HepG2 (cell line): ENCODE measurements at places on chromosomes 16 and 17. TPM values are rescaled to one million over a fixed set of nuclear protein-coding genes. Genes with fewer than 3 reads are reported as not detected.

DNA sequence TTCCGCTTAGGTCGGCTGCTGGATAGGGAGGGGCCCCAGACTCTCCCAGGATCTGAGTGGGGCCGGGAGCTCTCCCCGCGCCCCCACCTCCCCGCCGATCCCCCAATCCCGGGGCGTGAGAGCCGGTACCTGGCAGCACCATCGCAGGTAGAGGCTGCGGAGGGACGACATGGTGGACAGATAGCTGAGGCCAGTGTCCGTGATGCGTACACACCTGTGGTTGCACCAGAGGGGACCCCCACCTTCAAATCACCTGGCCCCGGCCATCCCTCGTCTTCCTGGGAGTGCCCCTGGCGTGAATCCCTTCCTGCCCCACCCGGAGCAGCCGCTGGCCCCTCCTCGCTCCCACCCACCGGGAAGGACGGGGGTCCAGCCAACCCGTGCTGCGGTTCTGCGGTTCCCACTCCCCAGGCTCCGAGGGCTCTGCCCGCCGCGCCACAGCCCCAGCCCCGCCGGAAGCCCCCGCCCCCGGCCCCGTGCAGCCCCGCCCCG lies 4.7 kb upstream of the WDR24 start:
- H3K36me3 ChIP-seq: no peaks in the 10 kb centered on the region
- no peak for DNase-seq
- H3K4me1 ChIP-seq: peaks cover 13% of the 10 kb centered on the region
- H3K27ac ChIP-seq: no peak overlapping the region
- peaks cover 40% of the 10 kb centered on the region for H3K27me3 ChIP-seq
- H3K4me3 ChIP-seq: peak overlapping the region; percentile 69

DNA sequence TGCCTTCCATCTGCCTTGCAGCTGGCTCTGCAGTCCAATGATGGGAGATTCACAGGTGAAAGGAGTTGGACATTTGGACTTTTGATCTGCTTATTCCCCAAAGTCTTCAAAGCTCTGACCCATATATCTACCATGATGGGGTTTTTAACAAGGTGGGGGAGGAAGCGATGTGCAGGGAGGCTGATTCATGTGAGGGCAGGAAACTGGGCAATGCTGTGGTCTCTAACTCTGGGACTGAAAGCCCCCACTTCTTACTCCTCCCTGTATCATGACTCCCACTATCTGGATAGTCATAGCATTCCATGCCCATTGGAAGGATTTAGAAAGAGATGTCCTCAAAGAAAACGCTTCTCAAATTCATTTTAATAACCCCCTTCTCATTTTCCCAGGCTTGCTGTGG lies 16.3 kb downstream of the HOXB1 start:
- H3K4me3 ChIP-seq: no peak overlapping the region
- DNase-seq: no peak
- no peaks in the 10 kb centered on the region for H3K4me1 ChIP-seq
- H3K27ac ChIP-seq: no peak overlapping the region
- H3K36me3 ChIP-seq: no peaks in the 10 kb centered on the region

GJD3 gene
- not detected in 2 replicates for total RNA-seq

FADS6 gene
- total RNA-seq: 0.11 TPM in 1 of 2 replicates, not detected in the other

RPA1 gene
- 13.9 and 53.3 TPM in 2 replicates for total RNA-seq

DNA sequence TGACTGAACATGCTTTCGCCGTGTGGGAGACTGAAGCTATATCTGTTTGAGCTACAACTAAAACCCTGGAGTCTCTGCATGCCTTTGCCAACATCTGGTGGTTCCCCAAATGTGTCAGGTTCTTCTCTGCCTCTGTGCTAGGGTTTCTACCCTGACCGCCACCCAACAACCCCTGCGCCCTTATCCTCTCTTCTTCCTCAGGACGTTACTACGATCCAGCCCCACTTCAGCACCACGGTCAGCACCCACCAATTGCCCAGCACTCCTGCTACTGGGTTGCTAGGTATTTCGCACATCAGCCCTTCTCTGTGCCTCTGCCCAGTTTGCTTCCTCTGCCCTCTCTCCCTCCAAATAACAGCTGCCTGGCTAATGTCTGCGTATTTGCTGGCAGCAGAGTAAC lies 106.3 kb upstream of the HSBP1 start:
- H3K27ac ChIP-seq: no peak overlapping the region
- H3K4me1 ChIP-seq: no peaks in the 10 kb centered on the region

DNA sequence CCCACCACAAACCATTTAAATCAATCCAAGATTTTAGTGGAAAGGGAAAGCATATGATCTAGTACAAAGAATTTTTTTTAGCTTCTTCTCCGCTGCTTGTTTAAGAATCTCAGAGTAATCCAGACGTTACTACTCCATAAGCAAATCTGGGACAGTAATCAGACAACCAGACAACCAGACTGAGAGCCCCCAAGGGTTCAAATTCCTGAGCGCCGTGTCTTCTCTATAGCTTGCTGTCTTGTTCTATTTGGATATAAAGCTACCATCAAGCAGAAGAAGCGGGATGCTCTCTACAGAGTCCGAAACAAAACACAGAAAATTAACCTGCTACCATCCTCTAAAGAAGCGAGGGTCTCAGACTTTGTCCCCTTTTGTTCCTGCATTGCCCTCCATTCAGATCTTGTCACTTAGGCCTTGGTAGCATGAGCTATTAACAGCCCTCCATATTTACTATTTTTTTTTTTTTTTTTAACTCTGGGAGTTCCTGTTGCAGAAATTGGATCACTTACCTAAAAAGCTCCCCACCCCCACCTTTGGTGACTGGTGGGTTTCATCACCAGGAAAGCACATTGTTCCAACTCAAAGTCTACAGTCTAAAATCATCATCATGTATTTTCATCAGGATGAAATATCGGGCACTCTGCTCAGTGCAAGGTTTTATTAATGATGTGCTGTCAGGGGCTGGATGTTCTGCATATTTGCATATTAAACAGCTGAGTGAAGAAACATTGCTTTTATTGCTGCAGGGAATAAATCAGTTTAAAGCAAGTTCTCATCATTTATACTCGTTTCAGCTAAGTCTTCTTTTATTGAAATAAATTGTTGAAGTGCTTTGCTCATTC lies 576.7 kb downstream of the WWOX start:
- H3K4me3 ChIP-seq: no peak overlapping the region
- peaks cover 23% of the 10 kb centered on the region for H3K4me1 ChIP-seq
- no peak overlapping the region for H3K27ac ChIP-seq
- H3K27me3 ChIP-seq: no peaks in the 10 kb centered on the region

DNA sequence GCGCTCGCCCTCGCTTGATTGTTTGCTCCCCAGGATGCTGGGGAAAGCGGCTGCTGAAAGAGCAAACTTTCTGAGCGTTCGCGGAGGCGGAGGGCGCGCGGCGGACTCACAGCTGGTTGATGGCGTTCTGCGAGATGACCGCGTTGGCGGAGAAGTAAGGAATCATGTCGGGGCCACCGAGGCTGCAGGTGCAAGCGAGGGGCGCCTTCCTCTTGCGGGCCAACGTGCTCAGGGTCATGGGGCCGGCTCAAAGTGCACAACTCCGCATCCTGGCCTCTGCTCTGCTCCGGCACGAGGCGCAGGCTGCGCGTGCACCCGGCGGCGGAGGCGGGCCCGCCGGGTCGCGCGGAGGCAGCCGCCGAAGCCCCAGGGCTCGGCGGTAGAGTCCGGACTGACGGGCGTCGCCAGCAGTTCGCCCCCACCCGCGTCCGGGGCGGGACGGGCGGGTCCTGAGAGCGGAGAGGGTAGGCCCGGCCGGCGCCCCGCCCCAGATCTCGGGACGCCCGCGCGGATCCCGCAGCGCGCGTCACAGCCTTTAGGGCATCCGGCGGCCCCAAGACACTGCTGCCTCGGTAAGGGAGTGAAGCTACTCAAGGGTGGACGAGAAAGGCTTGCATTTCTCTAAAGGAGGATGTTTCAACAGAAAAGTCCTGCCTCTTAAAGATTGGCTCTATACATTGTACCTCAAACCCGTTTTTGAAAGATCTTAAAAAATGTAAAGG lies 138.5 kb upstream of the CORO6 start:
- peak overlapping the region; percentile 76 for H3K4me3 ChIP-seq
- H3K27ac ChIP-seq: peak overlapping the region; percentile 64
- no peaks in the 10 kb centered on the region for H3K36me3 ChIP-seq
- DNase-seq: peak; percentile 60
- H3K4me1 ChIP-seq: peaks cover 14% of the 10 kb centered on the region

DNA sequence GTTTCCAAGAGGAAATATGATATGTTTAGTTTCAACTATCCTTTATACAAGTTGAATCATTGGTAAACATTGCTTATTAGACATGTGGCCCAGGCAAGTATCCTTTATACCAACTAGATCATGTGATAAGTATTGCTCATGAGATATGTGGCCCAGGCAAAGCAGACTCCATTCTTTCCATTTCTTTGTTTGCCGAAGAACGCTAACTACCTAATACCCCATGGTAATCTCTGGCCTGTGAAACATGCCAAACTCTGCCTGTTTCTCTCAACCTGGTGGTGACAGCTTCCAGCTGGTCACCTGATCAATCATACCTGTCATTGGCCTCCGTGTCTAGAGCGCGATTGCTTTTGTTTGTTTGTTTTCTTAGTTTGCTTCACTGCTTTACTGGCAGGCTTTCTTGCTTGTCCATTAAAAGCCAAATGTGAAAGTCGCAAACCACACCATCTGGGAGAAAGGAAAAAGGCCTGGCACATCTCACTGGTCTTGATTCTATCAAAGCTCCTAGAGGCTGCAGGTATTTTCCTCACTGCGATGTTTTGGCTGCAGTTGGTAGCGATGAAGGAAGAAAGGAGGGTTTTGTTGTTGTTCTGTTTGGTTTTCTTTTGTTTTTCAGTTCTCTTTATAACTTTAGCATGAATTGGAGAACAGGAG lies 686.2 kb downstream of the KCNJ2 start:
- H3K4me3 ChIP-seq: no peak overlapping the region
- no peaks in the 10 kb centered on the region for H3K4me1 ChIP-seq
- DNase-seq: no peak
- H3K27me3 ChIP-seq: no peaks in the 10 kb centered on the region

CLEC18A gene
- total RNA-seq: 0.22 TPM in 1 of 2 replicates, not detected in the other

- H3K4me3 ChIP-seq: no peak overlapping the region
- H3K4me1 ChIP-seq: peaks cover 19% of the 10 kb centered on the region
- no peak for DNase-seq
- no peaks in the 10 kb centered on the region for H3K27me3 ChIP-seq
- H3K27ac ChIP-seq: no peak overlapping the region
Measured at GRCh38 chr17:32330147-32330546, 11.8 kb downstream of the C17orf75 start.

CMTM3 gene
- total RNA-seq: 20.6 and 29.2 TPM in 2 replicates

DNA sequence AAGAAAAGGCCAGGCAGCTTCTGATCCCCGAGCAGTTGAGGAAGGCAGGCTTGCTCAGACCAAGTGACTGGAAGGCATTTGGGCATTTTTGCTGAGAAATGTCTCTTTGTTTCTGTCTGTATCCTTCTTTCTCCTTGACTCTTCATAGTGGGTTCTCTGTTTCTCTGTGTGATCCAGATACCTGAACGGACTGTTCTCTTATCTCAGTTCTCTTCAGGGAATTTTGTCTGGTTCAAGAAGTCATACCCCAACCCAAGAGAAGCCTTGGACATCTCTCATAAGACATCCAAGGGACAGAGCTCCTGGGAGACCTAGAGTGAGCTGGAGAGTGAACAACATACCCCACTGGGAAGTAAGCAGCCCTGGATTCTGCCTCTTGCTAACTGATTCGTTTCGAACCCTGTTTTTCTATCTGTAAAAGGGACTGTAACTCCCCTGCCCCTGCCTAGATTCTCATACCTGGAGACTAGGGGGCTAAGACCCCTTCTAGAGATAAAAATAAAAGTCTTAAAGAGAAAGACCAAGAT lies 541 bp downstream of the CCL3 start:
- no peak overlapping the region for H3K4me3 ChIP-seq
- no peaks in the 10 kb centered on the region for H3K36me3 ChIP-seq
- no peak for DNase-seq
